ENCODE measurements at places on chromosomes 5 and 9. TPM values are rescaled to one million over a fixed set of nuclear protein-coding genes. Genes with fewer than 3 reads are reported as not detected.
A peak's percentile ranks its signal among the peaks of the same experiment; 100 is the strongest.

Gene LHX3
- not detected for total RNA-seq

Gene OTP
- not detected for total RNA-seq

GRCh38 chr5:136764601-136765000, 399.3 kb upstream of the TRPC7 start:
- DNase-seq, result no peak

Gene CEP120
- total RNA-seq, result 22.4 TPM

DNA sequence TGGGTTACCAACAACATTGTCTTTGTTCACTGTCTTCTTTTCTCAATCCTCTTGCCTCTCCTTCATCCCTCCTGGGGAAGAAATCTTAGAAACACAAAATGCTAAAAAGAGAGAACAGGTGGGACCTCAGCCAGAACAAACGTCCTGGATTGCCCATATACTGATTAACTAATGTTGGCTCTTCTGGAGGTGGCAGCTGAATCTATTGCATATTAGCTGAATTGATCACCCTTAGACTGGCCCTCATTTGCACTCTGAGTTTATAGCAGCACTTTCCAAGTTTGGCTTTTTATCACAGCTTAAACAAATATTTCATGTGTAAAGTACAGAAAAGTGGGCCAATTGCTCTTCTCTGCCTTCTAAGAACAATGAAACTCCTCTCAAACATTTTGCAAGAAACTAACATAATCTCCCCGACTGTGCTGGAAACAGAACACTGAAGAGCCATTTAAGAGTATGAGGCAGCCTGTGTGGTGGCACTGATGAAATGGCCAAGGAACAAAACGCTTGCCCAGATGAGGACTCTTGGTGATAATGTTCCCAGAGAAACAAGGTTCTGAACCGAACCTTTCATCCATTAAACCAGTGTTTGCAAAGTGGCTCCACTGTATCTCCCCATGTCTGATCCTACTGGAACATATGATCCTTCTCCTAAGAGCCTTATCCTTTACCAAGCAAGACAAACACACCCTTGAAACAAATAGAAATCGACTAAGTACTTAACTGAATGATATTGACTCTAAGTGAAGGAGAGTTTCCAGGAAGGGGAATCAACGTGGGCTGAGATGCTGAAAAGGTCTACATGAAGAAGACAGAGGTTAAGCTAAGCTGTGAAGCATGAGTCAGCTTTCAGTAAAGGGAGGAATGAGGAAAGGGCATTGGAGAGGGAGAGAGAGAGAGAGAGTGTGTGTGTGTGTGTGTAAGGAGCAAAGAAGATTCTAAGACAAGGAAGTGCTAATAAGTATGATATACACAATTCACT, 83.2 kb upstream of the LIFR start:
- DNase-seq, result no peak

GRCh38 chr5:9545136-9545991, 511 bp downstream of the SEMA5A start:
- peak; percentile 29 for DNase-seq

DNA sequence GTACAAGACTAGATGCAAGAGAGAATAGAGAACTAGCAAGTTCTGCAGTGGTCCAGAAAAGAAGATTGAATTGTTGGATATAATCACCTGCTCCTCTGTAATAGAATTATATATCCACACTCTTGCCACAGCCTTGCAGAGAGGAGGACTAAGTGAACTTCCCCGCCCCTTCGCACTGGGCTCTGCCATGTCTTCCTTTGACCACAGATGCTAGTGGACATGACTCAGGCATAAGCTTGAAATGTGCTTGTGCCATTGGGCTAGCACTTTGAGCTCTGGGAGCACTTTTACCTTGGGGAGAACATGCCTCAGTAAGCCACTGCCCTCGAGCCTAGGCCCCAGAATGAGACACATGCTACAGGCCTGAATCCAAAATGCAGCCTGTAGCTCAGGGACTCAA, 113.5 kb upstream of the RASA1 start:
- DNase-seq, result no peak

DNA sequence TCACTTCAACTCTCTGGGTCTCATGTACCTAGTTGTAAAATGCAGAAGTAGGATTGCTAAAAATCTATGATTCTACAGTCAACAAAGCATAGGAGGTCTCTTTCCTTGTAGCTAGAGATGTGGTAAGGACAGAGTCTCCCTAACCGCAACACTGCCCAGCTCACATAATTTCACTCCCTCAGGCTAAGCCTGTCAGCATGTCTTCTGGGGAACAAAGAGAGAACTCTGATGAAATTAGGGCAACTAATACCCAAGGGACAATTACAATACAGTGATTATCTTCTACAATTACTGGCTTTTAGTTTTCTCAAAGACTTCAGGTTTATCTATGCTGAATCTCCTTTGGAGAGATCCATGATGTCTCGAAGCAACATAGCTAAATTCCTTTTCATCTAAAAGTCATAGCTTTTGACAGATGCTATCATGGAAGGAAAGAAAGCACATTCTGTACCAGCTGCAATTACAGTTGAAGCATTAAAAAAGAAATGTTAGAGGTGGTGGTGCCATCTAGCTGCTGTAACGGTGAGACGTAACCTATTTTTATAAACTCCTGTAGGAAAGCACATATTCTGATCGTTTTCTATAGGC, 141.1 kb upstream of the TARS1 start:
- peak; percentile 71 for DNase-seq

GRCh38 chr9:129981180-129981907, 61.6 kb downstream of the FNBP1 start:
- DNase-seq, result no peak

Gene GRXCR2
- not detected for total RNA-seq

DNA sequence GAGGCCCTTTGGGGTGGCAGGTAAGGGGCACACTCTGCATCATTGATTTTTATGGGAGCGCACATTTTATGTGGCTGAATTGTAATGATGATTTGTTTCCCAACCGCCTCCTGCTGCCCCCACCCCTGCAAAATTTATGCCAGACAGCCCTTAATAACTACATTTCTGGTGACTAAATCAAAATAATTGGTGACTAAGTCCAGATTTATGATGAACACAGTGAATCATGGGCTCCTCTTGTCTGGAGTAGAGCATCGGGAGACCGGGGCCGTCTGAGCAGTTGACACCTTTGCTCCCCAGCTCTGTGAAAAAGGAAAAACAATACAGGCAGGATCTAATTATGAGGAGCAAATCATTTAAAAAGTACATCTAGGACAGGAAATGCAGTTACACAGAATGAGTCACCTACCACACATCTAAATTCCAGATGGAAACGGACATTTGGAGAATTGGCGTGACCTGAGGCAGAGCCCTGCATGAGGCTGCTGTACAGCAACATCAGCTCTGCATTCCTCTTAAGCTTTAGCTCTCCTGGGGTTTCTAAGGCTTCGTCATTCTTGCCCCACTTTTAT, 58.9 kb downstream of the DOCK2 start:
- peak; percentile 3 for DNase-seq

DNA sequence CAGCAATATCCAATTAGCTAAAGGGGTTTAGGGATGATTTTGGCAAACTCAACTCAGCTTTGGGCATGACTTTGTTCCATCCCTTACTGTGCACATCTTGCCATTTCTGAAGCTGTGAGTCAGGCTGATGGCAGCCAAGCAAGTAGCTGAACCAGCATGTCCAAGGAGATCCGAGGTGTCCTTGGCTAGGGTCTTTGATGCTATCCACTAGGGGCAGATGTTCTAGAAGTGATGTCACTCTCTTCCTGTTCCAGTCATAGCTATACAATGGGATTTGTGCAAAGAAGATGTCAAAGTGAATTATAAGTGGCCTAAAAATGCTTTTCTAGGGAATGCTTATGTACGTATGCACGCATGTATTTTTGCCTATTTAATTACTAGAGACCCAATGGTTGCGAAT, 160.8 kb upstream of the PAPPA start:
- no peak for DNase-seq

DNA sequence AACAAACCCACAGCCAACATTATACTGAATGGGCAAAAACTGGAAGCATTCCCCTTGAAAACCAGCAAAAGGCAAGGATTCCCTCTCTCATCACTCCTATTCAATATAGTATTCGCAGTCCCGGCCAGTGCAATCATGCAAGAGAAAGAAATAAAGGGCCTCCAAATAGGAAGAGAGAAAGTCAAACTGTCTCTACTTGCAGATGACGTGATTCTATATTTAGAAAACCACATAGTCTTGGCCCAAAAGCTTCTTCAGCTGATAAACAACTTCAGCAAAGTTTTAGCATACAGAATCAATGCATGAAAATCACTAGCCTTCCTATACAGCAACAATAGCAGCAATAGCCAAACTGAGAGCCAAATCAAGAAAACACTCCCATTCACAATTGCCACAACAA, 333.7 kb upstream of the EDIL3 start:
- no peak for DNase-seq

DNA sequence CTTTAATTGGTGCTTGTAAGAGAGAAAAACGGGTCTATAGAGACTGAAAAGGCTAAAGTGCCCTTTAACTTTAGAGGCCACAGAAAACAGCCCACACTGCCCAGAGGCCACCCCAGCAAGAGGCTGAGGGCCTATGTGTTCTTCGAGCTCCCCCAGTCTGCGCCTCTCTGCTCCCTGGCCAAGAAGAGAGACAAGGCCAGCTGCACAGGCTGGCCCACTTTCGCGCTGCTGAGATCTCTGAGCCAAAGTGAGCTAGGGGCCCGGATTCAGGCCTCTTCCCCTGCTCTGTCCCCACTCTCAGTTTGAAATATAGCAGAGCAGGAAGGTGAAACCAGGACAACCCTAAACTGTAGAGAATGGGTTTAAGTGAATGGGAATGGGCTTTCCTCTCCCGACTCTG, 132.0 kb upstream of the TRIM32 start:
- peak; percentile 91 for DNase-seq

DNA sequence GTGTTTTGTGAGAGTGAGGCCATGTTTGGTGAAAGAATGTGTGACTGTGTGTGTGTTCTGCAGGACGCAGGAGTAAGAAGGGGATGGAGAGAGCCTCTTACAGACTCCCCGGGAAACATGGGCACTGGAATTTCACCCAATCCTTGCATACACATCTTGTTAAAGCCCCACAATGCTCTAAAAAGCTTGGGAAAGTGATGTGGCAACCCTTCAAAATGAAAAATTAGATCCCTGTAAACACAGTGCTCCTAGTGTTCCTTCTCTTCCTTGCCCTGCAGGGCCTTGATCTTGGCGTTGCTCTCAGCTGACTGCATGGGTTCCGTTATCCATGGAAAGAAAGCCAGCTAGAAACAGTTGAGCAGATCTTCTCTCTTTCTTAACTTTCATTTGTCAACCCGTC, 701.7 kb downstream of the SEMA5A start:
- no peak for DNase-seq

GRCh38 chr9:6243746-6244145, 28.1 kb downstream of the IL33 start:
- DNase-seq, result no peak

Gene CDH10
- 2.5 TPM for total RNA-seq

- no peak for DNase-seq
Observed at GRCh38 chr9:93090091-93090655, 5.8 kb upstream of the CARD19 start.

DNA sequence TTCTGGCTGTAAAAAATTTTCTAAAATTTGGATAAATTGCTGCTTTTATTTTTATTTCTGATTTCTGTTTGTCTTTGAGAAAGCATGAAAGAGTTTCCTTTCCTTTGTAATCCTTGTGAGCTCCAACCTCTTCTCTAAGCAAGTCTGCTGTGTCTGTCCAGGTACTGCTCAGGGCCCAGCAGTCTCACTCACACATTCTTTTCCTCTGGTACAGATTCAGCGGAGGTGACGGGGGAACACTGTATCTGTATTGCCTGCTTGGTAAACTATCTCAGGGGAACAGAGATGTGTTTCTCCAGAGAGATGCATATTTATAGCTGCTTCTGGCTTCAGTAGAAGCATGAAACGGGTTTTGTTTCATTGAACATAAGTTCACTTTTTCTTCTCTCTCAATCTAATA, 60.5 kb downstream of the NUP214 start:
- DNase-seq, result no peak

DNA sequence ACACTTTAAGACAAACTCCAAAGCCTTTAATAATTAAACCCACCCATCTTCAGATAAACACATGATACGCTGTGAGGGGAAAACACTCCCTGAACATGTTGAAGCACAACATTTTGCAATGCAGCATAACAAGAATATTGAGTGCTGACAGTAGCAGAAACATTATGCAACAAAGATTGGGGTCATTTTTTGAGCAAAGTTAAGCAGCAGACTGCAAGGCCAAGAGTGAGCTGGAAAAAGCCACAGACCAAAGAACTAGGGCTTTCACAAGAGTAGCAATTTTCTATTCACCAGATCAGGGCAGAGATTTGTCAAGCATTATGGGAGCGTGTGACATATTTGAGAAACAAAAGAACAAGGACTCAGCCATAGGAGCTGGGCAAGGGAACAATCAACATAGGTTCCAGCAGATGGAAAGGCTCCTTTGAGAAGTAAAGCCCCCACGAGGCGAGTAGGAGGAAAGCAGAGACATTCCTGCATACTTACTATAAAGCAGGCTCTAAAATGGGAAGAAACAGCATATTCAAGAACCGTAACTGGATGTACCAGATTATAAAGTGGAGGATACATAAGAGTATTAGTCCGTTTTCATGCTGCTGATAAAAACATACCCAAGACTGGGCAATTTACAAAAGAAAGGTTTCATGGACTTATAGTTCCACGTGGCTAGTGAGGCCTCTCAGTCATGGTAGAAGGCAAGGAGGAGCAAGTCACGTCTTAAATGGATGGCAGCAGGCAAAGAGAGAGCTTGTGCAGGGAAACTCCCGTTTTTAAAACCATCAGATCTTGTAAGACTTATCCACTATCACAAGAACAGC, 4.8 kb upstream of the TTC23L start:
- DNase-seq, result no peak

DNA sequence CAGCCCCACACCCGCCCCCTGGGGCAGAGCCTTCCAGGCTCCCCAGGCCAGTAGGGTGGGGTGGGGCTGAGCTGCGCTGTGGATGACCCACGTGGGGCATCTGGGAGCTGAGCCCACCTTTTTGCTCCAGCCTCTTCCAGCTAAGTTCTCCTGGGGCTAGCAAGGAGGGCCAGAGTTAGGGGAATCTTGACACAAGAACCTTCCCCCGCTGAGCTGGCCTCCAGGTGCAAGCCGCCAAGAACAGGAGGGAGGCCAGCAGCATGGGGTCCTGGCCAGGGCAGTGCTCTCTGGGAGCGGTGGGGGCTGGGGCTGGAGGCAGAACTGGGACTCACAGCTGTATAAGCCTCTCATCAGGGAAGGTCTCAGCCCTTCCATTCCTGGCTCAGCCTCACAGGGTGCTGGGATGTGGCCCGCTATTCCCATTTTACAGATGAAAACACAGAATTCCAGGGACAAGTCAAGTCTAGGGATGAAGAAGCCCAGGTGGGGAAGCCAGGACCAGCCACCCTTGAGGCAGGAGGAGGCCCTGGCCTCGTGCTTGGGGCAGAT, 21.5 kb downstream of the SARDH start:
- DNase-seq, result no peak
